ENCODE measurements at places on chromosomes 13 and 19. TPM values are rescaled to one million over a fixed set of nuclear protein-coding genes. Genes with fewer than 3 reads are reported as not detected.

GRCh38 chr19:18929311-18929710 is 9.8 kb downstream of the DDX49 start:
- no peak for DNase-seq

DNA sequence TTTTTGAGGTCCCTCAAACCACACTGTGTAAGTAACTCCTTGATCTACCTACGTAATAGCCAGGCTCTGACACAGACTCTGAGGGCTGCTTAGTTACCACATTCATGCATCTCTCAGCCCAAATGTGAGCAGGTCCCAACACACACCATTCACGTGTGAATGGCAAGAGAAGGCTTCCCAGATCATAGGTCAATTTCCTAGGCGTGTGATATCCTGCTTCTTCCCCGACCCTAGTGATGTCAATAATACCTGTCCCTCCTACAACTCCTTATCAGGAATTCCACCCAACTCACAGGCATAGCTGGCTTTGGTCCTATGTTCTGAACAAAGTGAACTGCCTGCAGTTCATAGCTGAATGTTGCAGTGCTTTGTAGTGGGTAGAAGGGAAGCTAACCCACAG is 334.5 kb downstream of the RFC3 start:
- DNase-seq: no peak

GRCh38 chr19:33667881-33668280 is 46.1 kb downstream of the CHST8 start:
- DNase-seq: no peak

GRCh38 chr13:104043184-104043583 is 977.0 kb upstream of the SLC10A2 start:
- DNase-seq: no peak

DNA sequence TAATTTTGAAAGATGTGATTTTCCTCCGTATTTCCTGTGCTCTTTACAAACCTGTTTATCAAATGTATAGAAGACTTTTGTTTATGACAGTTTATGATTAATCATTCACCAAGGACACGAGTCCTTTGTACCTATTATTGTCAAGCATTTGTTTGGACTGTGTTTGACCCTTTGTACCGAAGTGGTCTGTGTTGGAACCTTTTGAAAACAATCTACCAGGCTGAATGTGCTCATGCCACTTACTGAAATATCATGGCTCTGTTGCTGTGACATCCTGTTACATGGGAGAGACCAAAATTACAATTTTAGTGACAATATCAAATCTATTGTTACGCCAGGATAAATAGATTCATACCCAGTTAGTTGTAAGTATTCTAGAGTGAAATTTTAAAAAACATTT is 193.6 kb downstream of the IRS2 start:
- DNase-seq: no peak

DNA sequence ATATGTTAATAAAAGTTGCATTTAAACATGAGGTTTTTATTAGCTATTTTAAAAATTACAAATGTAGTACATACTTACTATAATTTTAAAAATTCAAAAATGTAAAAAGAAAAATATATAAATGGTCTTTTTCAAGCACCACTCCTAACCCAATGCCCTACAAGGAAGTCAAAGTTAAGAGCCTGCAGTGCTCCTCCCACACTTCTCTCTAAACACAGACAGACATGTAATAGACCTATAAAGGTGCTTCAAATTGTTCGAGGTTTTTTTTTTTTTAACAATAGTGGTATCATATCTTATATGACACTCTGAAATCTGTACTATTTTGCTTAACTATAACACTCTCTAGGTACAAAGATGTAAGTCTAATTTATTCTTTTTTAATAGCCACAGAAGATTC is 25.4 kb downstream of the VWA8 start:
- no peak for DNase-seq

- no peak for DNase-seq
Measured at GRCh38 chr13:74074723-74075122, 59.5 kb downstream of the KLF12 start.

- DNase-seq: no peak
Measured at GRCh38 chr19:29259153-29259552, 46.2 kb upstream of the UQCRFS1 start.

GRCh38 chr19:52473655-52474350 is 20.4 kb downstream of the ZNF578 start:
- DNase-seq: no peak

- no peak for DNase-seq
Measured at GRCh38 chr13:51767100-51767499, 36.9 kb downstream of the DHRS12 start.

GRCh38 chr13:60435762-60436374 is 38.8 kb downstream of the TDRD3 start:
- no peak for DNase-seq

DNA sequence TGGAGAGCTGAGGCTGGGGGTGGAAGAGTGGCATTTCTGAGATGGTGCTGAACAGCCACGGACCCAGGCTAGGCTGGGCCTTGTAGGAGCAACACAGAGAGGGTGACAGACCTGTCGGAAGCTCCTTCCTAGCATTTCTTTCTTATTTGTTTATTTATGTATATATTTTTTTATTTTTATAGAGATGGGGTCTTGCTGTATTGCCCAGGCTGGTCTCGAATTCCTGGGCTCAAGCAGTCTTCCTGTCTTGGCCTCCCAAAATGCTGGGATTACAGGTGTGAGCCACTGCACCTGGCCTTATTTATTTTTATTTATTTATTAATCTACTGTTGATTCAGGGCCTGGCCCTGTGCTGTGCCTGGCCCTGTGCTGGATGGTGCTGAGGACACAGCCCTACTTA is 6.5 kb downstream of the CIC start:
- DNase-seq: no peak

DNA sequence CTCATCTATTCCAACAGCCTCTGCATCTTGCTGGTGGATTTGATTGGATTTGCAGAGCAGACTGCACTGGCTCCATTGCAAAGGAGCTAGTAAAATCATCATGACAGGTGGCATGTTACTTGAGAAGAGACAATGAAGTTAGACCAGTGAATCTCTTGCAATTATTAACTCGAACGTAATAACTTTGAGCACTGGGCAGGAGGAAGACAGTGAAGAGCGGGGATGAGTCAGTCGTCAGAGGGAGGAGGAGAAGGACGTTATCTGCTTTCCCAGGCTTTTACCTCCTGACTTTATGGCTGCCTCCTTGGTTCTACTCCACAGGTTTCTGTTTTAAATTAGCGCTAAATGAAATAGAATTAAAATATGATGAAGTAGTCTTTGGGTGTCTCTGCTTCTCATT is 257.8 kb upstream of the IPO5 start:
- DNase-seq: no peak

GRCh38 chr13:41315443-41316047 is 4.5 kb downstream of the NAA16 start:
- DNase-seq: no peak

DNA sequence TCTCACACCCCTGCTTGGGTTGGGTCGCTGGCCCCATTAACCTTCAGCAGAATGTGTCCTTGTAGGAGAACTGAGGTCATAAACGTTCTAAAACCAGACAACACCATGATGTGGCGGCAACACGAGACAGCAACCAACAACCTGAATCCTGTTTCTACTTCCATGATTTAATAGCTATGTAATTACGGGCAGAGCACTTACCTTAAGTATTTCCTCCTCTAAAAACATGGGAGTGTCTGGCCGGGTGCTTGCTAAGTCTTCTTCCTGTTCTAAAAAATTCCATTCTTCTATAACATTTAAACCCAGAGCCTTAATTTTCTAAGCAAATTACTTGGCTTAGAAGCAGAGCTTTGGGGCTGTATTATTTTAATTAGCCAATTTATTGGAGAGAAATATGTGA is 33.5 kb upstream of the IRS2 start:
- no peak for DNase-seq

- DNase-seq: no peak
Measured at GRCh38 chr19:38196245-38196837, 27.7 kb downstream of the DPF1 start.

DNA sequence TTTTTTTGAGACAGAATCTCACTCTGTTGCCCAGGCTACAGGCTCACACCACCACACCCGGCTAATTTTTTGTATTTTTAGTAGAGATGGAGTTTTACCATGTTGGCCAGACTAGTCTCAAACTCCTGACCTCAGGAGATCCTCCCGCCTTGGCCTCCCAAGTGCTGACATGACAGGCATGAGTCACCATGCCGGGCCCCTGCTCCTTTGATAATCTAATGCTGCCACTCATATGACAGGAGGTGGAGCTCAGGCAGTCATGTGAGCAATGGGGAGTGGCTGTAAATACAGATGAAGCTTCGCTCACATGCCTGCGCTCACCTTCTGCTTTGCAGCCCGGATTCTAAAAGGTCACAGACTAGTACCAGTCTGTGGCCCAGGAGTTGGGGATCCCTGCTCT is 25.1 kb downstream of the ARHGEF18 start:
- DNase-seq: no peak

GRCh38 chr13:113526466-113527220 is 36.1 kb upstream of the DCUN1D2 start:
- no peak for DNase-seq

DNA sequence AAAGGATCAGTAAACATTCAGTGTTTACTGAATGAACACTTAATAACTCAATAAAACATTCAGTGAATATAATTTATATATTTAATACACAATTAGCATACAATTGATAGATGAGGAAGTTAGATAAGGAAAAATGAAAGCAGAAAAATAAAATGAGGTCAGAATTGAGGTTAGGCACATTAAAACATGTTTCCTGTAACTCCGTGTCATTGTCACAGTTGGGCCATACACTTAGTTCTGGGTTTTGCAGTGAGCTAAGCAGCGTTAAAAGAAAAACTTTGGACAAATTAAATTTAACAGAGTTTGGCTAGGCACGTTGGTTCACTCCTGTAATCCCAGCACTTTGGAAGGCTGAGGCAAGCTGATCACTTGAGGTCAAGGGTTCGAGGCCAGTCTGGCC is 71.4 kb downstream of the MIPEP start:
- DNase-seq: no peak

- peak; percentile 78 for DNase-seq
Measured at GRCh38 chr13:108266321-108266990, 3.1 kb upstream of the TNFSF13B start.

GRCh38 chr13:36919833-36920615 is at the start of gene SMAD9:
Gene SMAD9 (minus strand): TSS chr13:36920238. CDS start chr13:36879689, 40,549 bp downstream.
- no peak for DNase-seq

GRCh38 chr13:23960566-23961156 is 63.4 kb upstream of the C1QTNF9B start:
- no peak for DNase-seq

DNA sequence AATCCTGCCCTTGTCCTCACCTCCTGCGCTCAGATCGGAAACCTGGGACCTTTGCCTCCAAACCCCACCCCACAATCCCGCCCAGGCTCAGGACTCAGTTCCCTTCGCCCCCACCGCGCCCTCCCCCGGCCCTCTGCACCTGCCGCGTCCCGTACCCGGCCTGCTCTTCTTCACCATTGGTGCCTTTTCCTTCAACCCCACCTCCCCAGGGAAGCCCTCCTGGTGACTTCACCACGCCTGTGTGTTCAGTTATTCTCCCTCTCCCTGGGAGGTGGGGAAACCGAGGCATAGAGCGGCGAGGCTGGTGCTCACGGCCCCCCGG is 19.3 kb upstream of the TCF3 start:
- DNase-seq: no peak

DNA sequence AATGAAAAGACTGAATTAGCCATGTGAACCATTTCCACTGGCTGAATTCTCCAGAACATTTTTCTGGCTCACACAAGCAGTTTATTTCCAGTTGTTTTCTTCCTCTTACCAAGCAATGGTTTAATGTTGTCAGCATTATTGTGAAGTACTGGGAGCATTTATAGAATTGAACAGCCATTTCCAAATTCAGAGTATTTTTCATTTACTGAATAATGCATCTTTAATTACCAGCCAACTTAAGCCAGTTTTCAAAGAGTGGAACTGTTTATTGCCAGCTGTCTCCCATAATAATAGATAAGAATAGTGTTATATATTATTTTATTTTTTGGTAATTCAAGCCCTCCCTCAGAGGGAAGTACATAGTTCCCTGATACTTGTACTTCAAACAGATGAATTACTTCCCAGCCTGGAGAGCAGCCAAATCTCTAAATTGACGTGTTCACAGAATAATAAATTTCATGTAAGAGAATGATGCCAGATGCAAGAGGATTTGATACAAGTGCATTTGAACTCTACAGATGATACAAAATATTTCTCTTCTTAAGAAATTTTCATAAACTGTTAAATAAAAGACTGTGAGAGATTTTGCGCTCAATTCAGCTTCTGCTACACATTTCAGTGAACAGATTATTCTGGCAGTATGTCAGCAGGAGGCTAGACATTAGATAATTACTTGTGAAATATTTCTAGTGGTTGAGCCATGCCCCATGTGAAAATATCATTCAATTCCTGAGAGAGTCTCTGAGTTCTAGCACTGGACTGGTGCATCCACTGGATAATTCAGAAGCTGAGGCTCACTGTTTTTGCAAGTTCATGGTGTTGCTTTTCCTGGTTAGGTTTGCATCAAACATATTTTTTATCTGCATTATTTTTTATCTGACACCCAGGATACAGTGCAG is 315.9 kb downstream of the SLC7A1 start:
- DNase-seq: no peak

GRCh38 chr19:43957891-43958290 is 6.9 kb downstream of the ZNF221 start:
- no peak for DNase-seq

DNA sequence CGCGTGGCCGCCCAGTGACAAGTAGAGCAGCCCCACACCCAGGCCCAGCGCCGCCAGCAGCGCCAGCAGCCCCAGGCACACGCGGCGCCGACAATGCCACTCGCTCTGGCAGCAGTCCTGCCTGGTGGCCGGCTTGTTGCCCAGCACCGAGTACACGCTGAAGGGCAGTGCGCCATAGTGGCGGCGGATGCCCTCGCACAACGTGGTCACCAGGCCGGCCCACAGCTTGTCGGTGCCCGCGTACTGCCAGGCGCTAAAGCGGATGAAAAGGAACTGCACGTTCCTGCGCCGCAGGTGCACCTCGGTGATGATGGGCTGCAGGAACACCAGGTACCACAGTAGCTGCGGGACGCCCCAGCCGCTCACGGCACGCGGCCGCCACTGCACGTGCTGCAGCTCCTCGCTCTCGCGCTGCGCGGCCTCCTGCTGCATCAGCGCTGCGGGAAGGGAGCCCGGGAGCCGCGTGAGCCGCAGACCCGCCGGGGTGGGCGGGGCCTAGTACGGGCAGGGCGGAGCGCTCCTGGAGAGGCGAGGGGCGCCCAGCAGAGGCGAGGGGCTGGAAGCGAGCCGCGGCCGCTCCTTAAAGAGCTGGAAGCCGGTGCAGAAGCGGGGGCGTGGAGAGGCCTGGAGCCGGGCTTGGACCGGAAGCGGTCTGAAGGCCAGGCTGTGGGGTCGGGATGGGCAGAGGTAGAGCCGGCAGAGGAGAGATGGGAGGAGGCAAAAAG is 7.3 kb downstream of the NKPD1 start:
- no peak for DNase-seq

Gene ACP7
- polyA plus RNA-seq: not detected

Gene SHISA7
- polyA plus RNA-seq: not detected

Gene ZNF93
- polyA plus RNA-seq: 2.4 TPM

Gene TNFAIP8L1
- polyA plus RNA-seq: 3.7 TPM

Gene CRB3
- not detected for polyA plus RNA-seq

Gene UHRF1
- polyA plus RNA-seq: 0.06 TPM

Gene IGSF23
- polyA plus RNA-seq: 0.23 TPM

Gene PSG2
- not detected for polyA plus RNA-seq

Gene PTH2
- polyA plus RNA-seq: not detected

Gene CEACAM6
- polyA plus RNA-seq: not detected

Gene OR4F17
- polyA plus RNA-seq: not detected

Data from CD14-positive monocyte (primary cell).